HEK293T (cell line): ENCODE measurements at places on chromosomes 4 and X.

- no peak for DNase-seq
These were observed 244.6 kb upstream of the BOD1L1 start for GRCh38 chr4:13872155-13872554.

GRCh38 chrX:120462370-120462769, 6.7 kb downstream of the LAMP2 start:
- DNase-seq = no peak

DNA sequence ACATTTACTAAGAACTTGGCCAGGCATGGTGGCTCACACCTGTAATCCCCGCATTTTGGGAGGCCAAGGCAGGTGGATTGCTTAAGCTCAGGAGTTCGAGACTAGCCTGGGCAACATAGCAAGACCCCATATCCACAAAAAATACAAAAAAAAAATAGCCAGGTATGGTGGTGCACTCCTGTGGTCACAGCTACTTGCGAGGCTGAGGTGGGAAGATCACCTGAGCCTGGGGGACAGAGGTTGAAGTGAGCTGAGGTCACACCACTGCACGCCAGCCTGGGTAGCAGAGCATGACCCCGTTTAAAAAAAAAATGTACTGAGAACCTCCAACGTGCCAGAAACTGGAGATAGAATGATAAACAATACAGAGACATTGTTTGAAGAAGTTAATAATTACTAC, 8.0 kb downstream of the OPRPN start:
- no peak for DNase-seq

DNA sequence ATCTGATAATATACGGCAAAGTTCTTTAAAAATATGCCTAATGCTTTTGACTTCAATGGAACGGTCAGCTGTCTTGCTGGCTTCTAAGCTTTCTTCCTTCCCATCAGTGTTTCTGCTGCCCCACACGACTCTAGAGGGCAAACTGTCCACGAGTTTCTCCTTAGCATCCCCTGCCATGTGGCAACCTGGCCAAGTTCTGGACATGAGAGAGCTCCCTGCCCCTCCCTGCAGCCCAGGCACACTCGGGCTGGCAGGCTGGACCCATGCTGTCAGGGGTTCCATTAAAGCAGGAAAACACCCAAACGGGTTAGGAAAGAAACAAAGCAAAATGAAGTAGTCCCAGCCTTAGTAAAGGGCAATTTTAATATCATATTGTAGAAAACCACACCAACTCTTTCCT, 38.8 kb downstream of the KDR start:
- no peak for DNase-seq

DNA sequence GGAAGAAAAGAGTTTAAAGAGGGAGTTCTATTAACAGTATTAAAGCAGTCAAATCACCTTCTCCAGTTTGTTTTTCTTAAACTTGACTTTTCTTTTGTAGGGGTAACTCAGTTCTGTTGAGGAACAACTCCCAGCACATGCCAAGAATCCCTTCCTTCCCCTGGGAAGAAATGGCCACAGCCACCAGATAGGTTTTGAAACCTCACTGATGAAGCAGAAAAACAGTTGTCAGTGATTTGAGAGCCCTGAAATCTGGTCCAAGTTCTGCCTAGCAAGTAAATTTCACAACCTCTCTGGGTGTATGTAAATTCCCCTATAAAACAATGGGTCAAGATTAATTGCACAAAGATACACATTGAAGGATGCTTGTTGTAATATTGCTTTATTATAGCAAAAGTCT, 167.1 kb downstream of the DHX15 start:
- no peak for DNase-seq

- no peak for DNase-seq
These were observed 38.8 kb downstream of the DCLK2 start for GRCh38 chr4:150117094-150117493.

GRCh38 chr4:1871471-1872021, 353 bp downstream of the NSD2 start:
- peak; percentile 56 for DNase-seq

GRCh38 chr4:108794136-108794535, 31.3 kb upstream of the ETNPPL start:
- no peak for DNase-seq

DNA sequence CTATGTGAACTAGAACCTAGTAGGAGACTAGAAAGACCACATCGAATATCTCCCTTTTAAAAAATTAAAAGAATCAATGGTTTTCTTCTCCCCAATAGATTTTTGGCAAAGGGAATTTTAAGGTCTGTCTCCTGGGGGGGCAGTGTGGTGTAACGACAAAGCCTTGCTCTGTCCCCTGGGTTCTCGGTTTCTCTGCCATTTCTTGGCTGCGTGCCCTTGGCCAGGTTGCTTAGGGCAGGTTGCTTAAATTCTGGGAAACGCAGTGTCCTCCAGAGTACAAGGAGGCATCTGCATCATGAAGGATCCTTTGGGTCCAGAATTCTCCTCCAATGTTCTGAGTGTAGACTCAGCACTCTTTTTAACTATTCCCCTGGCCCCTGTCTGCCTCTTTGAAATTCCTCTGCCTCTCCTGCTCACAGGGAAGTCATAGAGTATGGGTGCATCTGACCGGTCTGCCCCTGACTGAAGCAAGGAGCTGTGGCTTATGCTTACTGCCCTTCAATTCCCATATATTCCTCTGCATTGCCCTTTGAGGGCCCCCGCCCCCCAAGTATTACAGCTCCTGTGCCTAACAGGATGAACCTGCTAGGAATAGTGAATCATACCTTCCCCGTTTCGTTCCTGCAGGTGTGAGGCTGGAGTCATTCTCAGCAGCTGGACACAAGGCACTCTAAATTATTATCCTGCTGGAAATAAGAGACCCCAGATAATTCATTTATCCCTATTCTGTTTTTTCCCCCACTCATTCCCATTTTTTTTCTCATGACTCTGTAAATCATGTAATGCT, 2.2 kb downstream of the KIT start:
- DNase-seq = no peak

DNA sequence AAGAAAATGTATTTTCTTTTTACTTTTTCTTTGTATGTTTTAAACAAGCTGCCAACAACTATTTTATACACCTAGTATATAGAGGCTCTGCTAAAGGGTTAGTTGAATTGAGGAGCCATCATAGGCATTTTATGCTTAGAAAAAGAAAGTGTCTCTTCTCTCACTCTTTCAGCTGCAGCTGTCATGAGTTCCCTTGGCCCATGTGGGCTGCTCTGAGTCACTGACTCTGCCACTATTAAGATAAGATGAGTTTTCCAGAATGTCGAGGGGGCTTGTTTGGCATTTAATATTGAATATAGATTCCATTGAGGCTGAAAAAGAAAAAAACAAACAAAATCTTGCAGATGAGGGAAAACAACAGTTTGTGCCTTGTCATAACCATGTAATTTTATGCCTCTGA, 126.0 kb upstream of the PAQR3 start:
- no peak for DNase-seq

- DNase-seq = peak; percentile 83
These were observed 30.4 kb downstream of the ELF4 start for GRCh38 chrX:130079824-130080406.

DNA sequence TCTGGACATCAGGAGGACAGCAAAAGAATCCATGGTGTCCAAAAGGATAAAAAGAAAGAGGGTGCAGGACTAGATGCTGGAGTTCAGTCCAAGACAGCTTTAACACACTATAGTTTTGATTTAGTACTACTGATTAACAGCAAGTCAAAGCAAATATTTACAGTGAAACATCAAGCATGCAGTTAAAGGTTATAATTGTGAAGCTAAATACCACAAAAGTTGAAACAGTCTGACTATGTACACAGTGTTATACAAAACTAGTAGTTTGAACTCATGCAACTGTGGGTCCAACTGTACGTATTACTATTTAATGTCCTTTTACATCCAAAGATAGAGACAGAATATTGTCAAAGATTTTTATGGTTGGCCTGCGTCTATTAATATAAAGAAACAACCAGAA, 57.6 kb downstream of the CHIC2 start:
- no peak for DNase-seq

DNA sequence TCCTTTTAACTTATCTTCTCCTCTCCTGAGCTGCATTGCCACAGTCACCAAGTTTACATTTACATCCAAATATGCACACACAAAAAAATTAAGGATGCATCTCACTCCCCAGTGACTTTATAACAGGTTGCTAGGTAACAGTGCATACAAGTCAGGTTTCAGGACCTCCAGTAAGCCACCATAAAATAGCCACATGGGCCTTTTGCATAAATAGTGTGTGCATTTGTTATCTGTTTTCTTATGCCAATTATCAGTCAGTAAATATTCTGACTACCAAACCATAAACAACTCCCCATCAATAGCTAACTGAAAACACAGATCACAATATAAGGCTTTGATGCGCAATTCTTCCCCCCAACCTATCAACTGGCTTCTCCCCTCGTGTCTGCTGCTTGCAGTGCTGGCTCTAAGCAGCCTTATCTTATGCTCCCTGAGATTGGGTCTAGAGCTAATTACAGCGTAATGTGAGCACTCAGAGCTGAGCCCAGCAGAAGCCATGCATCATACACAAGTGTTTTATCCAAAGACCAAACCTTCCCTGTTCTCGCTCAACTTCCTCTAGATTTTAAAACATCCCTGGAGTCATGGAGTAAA, 55.4 kb downstream of the ZNF827 start:
- DNase-seq = no peak

- DNase-seq = peak; percentile 16
These were observed 50.8 kb upstream of the ELF2 start for GRCh38 chr4:139227729-139228404.

- DNase-seq = no peak
These were observed 50.7 kb downstream of the PLAC1 start for GRCh38 chrX:134607523-134607922.
